ENCODE measurements at places on chromosomes 3 and 15. TPM values are rescaled to one million over a fixed set of nuclear protein-coding genes. Genes with fewer than 3 reads are reported as not detected.

DNA sequence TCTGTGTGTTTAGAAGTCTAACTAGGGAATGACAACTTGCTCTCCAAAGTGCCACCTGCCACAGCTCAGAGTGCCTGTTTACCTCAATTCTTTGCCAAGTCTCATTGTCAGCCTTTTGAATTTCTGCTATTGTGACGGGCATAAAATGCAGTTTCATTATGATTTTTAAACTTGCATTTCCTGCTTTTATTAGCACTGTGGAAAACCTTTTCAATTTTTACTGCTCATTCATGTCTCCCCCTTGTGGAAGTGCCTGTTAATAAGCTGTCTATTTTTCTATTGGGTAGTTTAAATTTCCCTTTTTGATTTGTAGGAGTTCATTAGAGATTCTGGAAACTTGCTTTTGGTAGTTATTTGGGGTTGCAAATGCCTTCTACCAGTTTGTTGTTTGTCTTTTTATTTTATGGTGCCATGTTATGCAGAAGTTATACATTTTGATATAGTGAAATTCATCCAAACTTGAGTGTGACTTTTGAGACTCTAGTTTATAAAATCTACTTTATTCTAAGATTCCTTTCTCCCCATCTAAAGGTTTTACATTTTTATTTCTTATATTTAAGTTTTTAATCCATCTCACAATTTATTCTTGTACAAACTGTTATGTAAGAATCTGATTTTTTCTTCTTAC lies 53.9 kb upstream of the FRMD4B start:
- no peak overlapping the region for H3K4me3 ChIP-seq
- H3K4me1 ChIP-seq, result peaks cover 5% of the 10 kb centered on the region
- DNase-seq, result no peak
- H3K27me3 ChIP-seq, result no peaks in the 10 kb centered on the region
- H3K36me3 ChIP-seq, result no peaks in the 10 kb centered on the region
- H3K27ac ChIP-seq, result no peak overlapping the region

DNA sequence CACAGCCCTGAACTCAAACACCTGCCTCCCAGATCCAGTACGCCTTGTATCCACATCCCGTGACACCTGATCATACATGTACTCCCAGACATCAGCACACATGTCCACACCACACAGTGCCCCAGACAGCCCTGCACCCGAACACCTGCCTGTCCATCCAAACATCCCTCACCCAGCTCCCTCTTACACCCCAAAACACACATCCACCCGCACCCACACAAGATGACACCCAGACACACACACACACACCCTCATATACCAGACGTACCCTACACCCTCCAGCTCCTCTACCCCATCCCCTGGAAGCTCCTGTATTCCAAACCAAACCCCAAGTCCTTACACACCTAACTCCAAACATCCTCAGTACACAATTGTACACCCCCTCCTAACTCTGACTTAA lies 735 bp downstream of the CAMK1 start:
- peak overlapping the region; percentile 96 for H3K27ac ChIP-seq
- H3K36me3 ChIP-seq, result no peaks in the 10 kb centered on the region
- no peak for DNase-seq
- no peaks in the 10 kb centered on the region for H3K27me3 ChIP-seq

- no peaks in the 10 kb centered on the region for H3K36me3 ChIP-seq
- H3K4me3 ChIP-seq, result no peak overlapping the region
- DNase-seq, result no peak
These were observed 94.0 kb upstream of the LRRN1 start for GRCh38 chr3:3705090-3705775.

- DNase-seq, result no peak
- H3K27ac ChIP-seq, result no peak overlapping the region
- H3K4me3 ChIP-seq, result no peak overlapping the region
- peaks cover 5% of the 10 kb centered on the region for H3K4me1 ChIP-seq
- no peaks in the 10 kb centered on the region for H3K27me3 ChIP-seq
These were observed 35.2 kb upstream of the ARL14 start for GRCh38 chr3:160641665-160642309.

DNA sequence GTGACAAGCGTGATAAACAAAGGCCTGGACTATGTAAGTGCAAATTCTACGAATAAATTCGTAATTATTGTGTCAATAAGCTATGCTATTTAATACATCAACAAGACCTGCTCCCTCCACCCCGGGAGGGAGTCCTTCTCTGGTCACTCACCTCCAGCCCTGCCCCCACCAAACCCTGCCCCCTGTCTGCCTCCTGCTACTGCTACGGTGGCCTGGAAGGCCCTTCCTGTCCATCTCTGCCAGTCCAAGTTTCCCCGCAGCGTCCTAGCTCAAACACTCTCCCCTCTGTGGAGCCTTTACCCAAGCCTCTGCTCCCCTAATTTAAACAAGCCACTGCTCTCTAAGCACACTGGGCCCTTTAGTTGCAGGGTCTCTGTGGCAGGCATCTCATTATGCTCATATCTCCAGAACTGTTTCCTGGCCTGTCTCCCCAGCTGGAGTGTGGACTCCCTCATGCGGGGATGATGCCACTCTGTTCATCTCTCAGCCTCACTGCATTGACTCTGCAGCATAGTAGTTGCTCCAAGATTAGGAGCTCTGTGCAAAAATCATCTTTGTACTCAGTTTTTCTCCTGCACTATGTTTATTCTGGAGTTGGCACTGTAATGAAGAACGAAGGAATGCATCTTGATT lies 241.2 kb downstream of the NTRK3 start:
- H3K36me3 ChIP-seq, result no peaks in the 10 kb centered on the region
- DNase-seq, result no peak
- no peak overlapping the region for H3K27ac ChIP-seq
- H3K4me1 ChIP-seq, result no peaks in the 10 kb centered on the region
- no peaks in the 10 kb centered on the region for H3K27me3 ChIP-seq

- DNase-seq, result no peak
- H3K36me3 ChIP-seq, result no peaks in the 10 kb centered on the region
- H3K27me3 ChIP-seq, result no peaks in the 10 kb centered on the region
- H3K4me3 ChIP-seq, result no peak overlapping the region
- H3K27ac ChIP-seq, result no peak overlapping the region
These were observed 74.1 kb downstream of the MSL2 start for GRCh38 chr3:136122006-136122405.

The SLC12A8 gene
- 6.1 TPM for total RNA-seq

Data from vagina (tissue), 2 donors.